Right atrium auricular region (tissue), 2 donors: ENCODE measurements at places on chromosomes 4 and X. TPM values are rescaled to one million over a fixed set of nuclear protein-coding genes. Genes with fewer than 3 reads are reported as not detected.
A peak's percentile ranks its signal among the peaks of the same experiment; 100 is the strongest.

- H3K4me3 ChIP-seq: no peak overlapping the region
- H3K36me3 ChIP-seq: no peaks in the 10 kb centered on the region
- H3K4me1 ChIP-seq: peaks cover 23% of the 10 kb centered on the region
- no peak for DNase-seq
- no peak overlapping the region for H3K27ac ChIP-seq
Measured at GRCh38 chr4:1014291-1015167, 3.1 kb downstream of the FGFRL1 start.

DNA sequence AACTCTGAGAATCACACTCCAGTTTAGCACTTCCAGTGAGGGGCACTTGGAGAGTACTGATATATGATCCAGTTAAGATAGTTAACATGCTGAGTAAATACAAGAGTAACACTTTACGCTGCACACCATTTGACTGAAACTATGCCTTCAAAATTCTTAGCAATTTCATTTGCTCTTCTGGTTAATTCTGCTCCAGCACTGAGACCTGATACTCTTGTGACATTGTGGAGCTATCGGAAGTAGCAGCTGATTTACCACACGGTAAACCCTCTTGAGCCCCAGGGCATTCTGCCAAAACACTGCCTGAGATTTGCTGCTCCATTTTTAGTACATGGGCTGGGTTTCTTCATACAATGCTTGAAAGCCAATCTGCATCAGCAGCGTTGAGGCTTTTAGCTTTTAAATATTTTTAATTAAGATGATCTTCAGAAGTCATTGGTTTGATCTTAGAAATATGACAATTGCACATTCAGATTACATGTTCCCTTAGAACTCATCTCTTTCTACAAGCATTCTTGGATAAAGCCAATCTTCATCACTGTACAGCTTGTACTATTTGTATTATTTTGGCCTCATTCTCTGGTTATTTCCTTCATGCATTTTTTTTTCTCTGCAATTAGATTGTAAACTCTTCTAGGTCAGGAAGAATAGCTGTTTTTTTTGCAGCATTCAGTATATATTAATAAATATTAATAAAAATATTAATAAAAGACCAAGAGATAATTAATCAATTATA lies 67.8 kb upstream of the ETNPPL start:
- H3K27ac ChIP-seq: peak overlapping the region; percentile 65
- H3K36me3 ChIP-seq: no peaks in the 10 kb centered on the region
- peaks cover 17% of the 10 kb centered on the region for H3K4me1 ChIP-seq
- no peaks in the 10 kb centered on the region for H3K27me3 ChIP-seq
- no peak overlapping the region for H3K4me3 ChIP-seq

DNA sequence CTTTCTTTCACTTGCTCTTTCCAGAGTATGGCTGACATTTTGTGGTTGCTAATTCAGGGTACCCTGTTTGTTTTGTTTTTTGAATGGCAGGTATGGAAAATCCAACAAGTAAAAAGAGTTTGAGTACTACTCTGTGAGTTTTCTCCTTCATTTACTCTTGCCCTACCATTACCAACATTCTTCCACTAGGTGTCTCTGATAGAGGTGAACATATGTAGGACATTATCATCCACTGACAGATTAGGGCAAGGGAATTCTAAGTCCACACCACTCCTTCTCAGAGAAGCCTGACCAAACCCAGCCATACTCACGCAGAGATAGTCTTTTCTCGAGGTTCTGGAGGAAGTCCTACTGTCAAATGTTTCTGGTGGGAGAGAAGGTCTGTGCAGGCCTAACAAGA lies 36.7 kb upstream of the HDAC8 start:
- no peak for DNase-seq
- H3K36me3 ChIP-seq: no peaks in the 10 kb centered on the region
- no peak overlapping the region for H3K4me3 ChIP-seq
- no peak overlapping the region for H3K27ac ChIP-seq
- H3K27me3 ChIP-seq: no peaks in the 10 kb centered on the region

The HMGB3 gene
- total RNA-seq: 2.6 TPM

DNA sequence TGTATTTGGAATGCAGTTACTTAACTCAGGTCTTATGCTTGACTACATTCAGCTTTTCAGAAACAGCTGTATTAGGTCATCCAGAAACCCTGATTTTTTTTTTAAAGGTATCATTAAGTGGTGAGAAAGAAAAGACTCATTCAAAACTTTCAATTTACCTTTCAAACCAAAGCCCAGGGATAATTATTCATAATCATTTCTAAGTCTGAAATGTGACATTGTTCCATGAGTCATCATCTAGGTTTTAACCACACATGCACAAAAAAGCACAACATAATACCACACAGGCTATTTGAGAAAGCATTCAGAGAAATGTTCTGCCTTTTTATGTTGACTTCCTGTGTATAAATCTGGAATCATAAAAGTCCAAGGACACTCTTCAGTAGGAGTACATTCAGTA lies 288.2 kb downstream of the IL1RAPL2 start:
- H3K36me3 ChIP-seq: no peaks in the 10 kb centered on the region
- DNase-seq: no peak
- no peak overlapping the region for H3K4me3 ChIP-seq
- H3K27ac ChIP-seq: no peak overlapping the region
